ENCODE measurements at places on chromosomes 3 and 15.

- no peak for DNase-seq
Measured at GRCh38 chr3:175805825-175806224, 946.7 kb downstream of the NAALADL2 start.

GRCh38 chr3:157175691-157176507, 16.0 kb upstream of the CCNL1 start:
- DNase-seq = peak; percentile 53

DNA sequence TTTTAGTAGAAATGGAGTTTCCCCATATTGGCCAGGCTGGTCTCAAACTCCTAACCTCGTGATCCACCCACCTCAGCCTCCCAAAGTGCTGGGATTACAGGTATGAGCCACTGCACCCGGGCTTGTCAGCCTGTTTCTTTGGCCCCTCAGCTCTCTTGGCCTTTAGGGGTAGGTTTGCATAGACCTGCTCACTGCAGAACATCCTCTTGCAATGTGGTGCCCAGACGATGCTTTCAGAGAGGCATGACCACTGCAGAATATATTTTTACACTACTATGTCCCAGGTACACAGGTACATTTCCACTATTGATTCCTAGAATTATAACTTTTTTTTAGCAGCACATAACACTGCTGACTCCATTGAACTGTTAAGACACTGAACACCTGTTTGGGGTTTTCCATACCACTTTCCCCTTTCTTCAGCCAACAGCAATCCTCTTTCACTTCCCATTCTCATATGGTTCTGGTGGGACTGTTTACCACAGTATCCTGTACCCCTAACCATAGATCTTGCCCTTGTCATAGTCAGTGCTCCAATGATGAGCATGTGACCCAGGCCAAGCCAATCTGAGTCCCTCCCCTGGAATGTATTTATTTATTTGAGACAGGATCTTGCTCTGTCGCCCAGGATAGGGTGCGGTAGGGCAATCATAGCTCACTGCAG, 21.1 kb downstream of the CCDC32 start:
- no peak for DNase-seq

DNA sequence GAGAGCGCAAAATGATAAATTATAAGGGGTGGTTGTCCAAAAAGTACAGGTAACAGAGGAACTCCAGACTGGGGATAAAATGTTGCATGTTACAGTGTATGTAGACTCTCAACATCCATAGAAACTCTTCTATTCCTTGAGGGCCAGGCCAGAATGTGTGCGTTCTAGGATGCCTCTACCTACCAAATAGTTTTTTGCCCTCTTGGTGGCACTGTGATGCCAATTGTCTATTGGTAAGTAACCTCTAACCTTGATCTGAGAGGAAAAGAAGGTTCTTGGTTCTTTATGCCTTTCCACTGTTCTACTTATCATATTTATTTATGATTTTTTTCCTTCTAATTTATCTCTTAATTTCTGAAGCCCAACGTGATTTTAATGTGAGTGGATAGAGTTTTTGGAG, 424.6 kb downstream of the GRM7 start:
- DNase-seq = no peak

- DNase-seq = no peak
Measured at GRCh38 chr3:119343719-119344118, 49.5 kb downstream of the ARHGAP31 start.
